Activated naive CD8-positive, alpha-beta T cell treated with anti-CD3 and anti-CD28 coated beads, Interleukin-2, amount 50 U/mL, for 24 hours (primary cell): ENCODE measurements at places on chromosomes 5 and 9.

- peak; percentile 65 for DNase-seq
These were observed 586 bp downstream of the TXN start for GRCh38 chr9:110255463-110256379.

DNA sequence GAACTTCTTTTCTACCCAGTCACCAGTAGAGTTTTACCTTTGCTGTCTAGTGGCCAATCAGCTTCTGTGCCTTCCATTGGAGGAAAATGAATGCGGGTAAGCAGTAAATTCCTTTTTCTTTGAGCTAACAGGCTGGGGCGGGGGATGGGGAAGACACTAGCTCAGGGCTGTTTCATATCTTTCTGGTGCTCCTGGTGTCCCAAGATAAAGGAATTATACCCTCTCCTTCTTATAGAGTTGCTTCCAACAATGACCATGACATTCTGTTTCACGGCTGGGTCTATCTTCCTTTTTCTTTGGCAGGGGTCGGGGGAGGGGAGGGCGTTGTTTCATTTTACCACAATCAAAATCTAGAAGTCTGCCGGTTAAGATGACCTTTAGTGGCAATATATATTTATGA is 51.2 kb upstream of the RPS23 start:
- no peak for DNase-seq

- peak; percentile 10 for DNase-seq
These were observed 72.1 kb upstream of the ARAP3 start for GRCh38 chr5:141753971-141754713.

GRCh38 chr5:165495829-165496380 is 1990.5 kb downstream of the MAT2B start:
- DNase-seq: no peak

GRCh38 chr9:16712787-16713186 is 157.7 kb downstream of the BNC2 start:
- no peak for DNase-seq

GRCh38 chr9:131734165-131734610 is 5.7 kb downstream of the RAPGEF1 start:
- peak; percentile 56 for DNase-seq

GRCh38 chr5:62771341-62771740 is 192.7 kb downstream of the LRRC70 start:
- DNase-seq: no peak

GRCh38 chr9:134942011-134942787 is 24.5 kb upstream of the FCN1 start:
- DNase-seq: no peak

GRCh38 chr9:124805186-124805585 is 28.3 kb downstream of the OLFML2A start:
- no peak for DNase-seq

DNA sequence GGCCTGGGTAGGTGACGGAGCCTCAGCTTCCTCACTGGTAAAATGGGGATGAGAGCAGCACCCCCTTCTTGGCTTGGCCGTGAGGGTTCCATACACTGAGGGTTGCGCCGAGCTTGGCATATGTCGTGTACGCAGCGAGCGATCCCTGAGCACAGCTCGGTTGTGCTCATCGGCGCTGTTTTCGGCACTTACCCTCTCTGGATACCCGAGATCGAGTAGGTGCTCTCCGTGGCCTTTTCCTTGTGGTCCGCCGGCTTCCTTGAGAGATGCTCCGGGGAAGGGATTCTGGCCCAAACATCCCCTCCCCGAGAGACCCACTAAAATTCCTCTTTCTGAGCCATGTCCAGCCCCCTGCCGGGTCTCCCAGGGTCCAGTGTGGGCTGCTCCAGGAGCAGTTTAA is 40.0 kb upstream of the HMCN2 start:
- no peak for DNase-seq

DNA sequence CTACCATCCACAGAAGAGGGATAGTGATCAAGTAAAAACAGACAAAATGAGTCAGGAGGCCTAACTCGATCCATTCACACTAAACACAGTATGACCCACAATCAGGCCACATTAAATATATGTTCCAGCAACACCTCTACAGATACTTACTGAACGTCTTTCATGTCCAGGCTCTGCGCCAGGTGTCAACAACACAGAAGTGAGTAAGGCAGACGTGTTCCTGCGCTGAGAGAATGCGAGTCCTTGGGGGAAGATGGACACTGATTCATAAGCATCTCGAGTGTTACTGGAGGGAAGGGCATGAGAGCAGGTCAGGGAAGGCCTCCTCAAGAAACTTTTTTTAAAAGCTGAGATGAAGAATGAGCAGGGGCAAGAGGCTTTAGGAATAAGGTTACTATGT is 164.3 kb upstream of the CLINT1 start:
- no peak for DNase-seq

DNA sequence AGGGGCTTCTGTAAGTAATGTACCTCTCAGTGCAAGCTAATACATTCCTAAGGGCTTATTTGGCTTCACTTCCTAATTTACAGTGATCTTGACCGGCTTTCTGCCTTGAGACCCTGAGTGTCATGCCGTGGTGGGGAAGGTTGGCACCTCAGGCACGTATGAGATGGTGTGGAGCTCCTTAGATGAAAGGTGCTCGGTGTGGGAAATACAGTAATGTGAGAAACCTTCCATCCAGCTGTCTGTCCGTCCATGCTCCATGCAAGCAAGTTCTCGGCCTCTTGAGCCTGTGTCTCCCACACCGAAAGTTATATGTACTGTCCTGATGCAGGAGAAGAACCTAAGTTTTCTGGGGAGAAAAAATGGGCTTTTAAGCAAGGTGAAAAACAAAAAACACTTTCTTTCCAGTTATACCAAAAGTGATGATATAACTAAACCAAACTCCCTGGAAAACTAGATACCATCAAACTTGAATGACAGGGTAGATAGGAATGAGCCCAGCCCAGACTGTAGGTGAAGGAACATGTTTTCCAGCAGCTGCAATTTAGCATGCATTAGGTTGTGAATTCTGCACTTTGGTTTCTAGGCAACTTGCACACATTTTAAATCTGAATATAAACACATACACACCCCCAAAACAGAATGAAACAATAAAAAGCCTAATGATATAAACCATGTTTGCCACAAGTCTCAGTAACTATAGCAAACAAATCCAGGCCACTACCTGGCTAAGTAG is 279.6 kb downstream of the FANCC start:
- no peak for DNase-seq

DNA sequence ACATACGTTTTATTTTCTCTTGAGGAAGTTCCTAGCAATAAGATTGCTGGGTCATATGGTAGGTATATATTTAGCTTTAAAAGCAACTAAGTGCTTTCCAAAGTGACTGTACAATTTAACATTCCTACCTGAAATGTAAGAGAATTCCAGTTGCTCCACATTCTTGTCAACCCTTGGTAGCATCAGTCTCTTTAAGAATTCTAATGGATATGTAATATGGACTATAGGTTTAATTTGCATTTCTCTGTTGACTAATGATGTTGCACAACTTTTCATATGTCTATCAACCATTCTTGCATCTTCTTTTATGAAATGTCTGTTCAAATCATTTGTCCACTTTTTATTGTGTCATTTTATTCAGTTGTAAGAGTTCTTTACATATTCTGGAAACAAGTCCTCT is 6.7 kb upstream of the RASEF start:
- no peak for DNase-seq

- no peak for DNase-seq
These were observed 117.6 kb downstream of the CARTPT start for GRCh38 chr5:71836559-71837112.

DNA sequence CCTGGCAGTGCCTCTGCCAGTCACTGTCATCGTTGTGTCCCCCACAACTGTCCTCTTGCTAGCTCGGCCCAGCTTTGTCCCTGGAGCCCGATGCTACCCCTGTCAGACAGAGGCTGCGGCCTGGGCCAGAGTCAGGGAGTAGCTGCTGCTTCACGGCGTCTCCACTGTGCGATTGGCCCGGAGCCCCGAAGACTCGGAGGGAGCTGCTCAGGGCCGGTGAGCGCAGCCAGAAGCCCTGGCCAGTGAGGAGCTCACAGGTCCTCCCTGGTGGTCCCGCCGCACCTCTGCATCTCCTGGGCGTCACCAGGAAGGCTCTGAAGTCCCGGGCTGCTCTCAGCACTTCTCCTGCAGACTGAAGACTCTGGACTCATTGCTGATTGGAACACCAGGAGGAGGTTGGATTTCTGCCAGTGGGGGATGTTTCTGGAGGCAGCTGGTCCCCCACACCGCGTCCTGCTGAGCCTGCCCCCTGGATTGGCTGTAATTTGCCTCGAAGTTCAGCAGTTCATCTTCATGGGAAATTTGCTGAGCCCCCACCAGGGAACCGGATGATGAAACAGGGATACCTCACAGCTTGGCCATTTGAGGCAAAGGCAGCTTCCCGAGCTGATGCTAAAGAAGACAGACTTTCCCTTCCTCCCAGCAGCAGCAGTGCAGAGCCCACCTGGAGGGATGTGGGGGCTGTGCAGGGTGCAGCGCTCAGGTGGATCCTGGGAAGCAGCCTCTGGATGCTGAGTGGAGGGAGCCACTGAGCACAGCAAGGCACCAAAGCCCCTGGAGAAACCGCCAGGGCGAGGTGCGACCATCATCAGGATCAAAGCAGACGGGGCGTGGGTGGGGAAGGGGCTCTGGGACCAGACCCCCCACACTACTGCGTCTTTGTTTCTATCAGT is 45.6 kb downstream of the USP20 start:
- DNase-seq: no peak

DNA sequence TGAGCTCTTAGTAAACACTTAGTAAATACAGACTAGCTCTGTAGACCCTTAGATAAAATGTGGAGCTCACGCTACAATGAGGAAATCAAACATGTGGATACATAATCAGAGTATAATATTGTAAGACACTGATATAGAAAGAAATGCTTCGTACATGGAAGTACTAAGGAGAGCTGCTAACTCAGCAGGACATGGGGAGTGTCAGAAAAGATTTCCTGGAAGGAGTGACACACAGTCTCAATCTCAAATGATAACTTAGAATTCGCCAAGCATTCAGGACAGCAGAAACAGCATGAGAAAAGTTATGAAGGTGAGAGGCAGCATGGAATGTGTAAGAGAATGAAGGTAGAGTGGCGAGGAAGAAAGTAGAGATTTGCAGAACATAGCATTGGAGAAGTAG is 80.8 kb downstream of the ZNF622 start:
- DNase-seq: no peak

- no peak for DNase-seq
These were observed 94.9 kb downstream of the CACNA1B start for GRCh38 chr9:137972355-137972987.

GRCh38 chr9:127873886-127874285 is 3.6 kb downstream of the AK1 start:
- DNase-seq: no peak

GRCh38 chr5:140273401-140273877 is 29.5 kb downstream of the PFDN1 start:
- no peak for DNase-seq
